ENCODE measurements at places on chromosomes 3 and 15.

GRCh38 chr3:110178965-110179364, 841.6 kb upstream of the DPPA4 start:
- DNase-seq, result no peak

GRCh38 chr15:75646944-75647364, 758 bp upstream of the SNX33 start:
- DNase-seq, result peak; percentile 23

GRCh38 chr3:126661532-126662364, 6.8 kb upstream of the TXNRD3 start:
- peak; percentile 23 for DNase-seq

DNA sequence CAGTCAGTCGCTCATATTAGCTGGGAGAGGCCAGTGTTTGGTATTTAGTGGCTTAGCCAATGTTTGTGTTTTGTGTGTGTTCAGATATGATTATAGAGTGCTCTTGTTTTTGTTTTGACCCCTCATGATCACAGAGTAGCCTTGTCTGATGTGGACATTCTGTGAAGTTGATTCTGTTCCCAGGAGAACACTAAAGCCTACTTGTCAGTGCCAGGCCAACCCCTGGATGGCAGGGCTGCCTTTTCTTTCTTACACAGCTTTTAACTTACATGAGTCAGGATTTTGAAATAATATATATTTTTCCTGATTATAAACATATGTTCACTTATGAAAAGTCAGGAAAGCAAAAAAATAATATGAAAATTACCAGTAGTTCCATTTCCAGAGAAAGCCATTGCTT, 11.9 kb downstream of the CFAP161 start:
- no peak for DNase-seq

DNA sequence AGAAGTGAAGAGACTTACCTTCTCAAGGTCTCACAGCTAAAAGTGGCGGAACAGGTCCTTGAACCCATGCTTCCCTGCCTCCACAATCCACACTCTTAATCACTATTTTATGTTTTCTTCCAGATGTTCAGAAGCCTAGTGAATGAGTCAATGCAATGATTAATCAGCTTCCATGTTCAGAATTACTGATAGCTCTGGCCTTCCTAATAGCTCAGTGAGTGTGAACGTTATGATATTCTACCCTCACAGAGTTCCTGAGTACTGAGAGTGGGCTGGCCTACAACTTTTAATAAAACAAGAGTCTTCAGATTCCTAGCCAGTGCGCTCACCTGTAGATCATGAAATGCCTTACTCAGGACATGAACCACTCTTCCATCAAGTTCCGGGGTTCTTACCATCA, 443.0 kb upstream of the ADAMTS9 start:
- no peak for DNase-seq

GRCh38 chr3:134404366-134404885, 30.2 kb upstream of the AMOTL2 start:
- DNase-seq, result no peak

DNA sequence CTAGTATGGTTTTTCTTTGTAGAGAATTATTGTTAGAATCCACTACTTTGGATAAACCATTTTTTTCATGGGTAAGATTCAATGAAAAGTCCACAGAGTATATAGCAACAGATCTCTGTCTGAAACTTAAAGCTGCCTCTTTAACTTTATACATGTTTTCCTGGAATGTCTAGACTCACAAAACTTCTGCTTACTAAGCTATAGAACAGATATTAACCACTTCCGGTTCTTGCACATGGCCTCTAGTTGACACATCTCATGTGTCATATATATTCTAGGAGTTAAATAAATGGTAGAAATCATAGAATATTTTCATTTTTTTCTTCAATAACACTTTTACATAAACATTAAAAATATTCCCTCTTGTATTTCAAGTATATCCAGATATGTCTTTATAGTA, 1693.9 kb downstream of the SI start:
- DNase-seq, result no peak

GRCh38 chr3:101278727-101279126, 41.6 kb downstream of the IMPG2 start:
- DNase-seq, result no peak
